ENCODE measurements at places on chromosomes 5 and 9. TPM values are rescaled to one million over a fixed set of nuclear protein-coding genes. Genes with fewer than 3 reads are reported as not detected.

The CD274 gene
- 1.0 TPM for polyA plus RNA-seq

The POLR1E gene
- polyA plus RNA-seq: 17.4 TPM

DNA sequence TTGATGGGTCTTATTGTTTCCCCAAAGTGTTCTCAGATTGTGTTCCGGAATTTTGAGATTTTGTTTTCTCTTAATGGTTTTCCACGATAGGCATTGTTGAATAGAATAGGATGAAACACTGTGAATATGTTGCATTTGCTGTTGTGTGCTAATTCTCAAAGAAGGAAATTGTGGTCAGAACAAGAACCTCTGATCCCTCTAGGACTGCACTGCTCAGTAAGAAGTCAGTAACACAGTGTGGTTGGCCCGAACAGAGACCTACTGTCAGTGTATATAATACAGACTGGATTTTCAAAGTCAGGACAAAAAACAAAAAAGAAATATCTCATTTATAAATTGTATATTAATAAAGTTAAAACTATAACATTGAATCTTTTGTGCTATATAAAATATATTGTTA is 494.8 kb downstream of the MAT2B start:
- no peak for DNase-seq

The ACTBL2 gene
- polyA plus RNA-seq: not detected

DNA sequence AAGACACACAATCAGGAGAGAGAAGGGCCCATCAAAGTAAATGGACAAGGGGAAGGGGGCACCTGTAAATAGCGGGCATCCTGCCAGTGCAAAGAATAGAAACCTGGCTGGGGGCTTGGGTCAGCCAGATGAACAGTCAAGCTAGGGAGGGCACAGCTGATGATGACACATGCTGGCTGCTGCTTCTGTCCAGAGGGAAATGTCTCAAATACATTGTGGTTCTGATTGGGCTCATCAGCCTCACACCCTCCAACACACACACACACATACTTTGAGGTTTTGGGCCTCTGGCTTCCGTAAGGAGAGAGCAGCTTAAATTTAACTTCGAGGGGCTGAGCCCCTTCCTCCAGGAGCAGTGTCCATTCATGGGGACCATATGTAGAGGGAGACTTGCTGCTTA is 27.6 kb upstream of the SPATA31E1 start:
- DNase-seq: no peak

- DNase-seq: no peak
These were observed 54.7 kb downstream of the IRX1 start for GRCh38 chr5:3650320-3650719.

DNA sequence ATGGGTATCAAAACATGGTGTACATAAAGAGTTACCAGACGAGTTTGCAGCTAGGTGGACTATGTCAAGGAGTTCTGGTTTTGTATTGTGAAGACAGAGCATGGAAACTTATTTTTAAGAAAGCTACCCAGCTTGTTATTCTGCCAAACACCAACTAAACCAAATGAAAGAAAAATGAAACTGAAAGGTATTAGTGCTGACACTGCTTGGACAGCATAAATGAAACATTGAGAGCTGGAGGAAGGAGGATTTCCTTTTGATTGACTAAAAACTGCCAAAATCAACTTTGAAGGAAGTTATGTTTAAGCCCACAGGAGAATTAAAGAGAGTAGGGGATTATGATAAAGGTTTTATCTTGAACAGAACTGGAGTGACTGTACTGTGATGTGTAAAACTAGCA is 766.2 kb downstream of the PTPRD start:
- no peak for DNase-seq

The TMEM252 gene
- polyA plus RNA-seq: 2.2 TPM

Measured in muscle of arm (tissue), 14 donors.